Frontal cortex (tissue), 4 donors: ENCODE measurements at places on chromosomes 16 and 17. TPM values are rescaled to one million over a fixed set of nuclear protein-coding genes. Genes with fewer than 3 reads are reported as not detected.

CNTD1 gene
- 0.82 TPM for total RNA-seq

DOC2B gene
- total RNA-seq, result 35.1 TPM

SLC5A11 gene
- total RNA-seq, result not detected

TAC4 gene
- not detected for total RNA-seq

TMEM238L gene
- total RNA-seq, result not detected

CACNA1H gene
- 14.7 TPM for total RNA-seq

ARMC5 gene
- 10.6 TPM for total RNA-seq

- no peak for DNase-seq
These were observed 50.3 kb downstream of the IST1 start for GRCh38 chr16:71945616-71946015.

- no peak for DNase-seq
These were observed 9.1 kb downstream of the CEP20 start for GRCh38 chr16:15879255-15879811.

- DNase-seq, result no peak
These were observed 64.1 kb downstream of the RMI2 start for GRCh38 chr16:11409398-11409797.

GRCh38 chr16:5433587-5433986, 336.0 kb upstream of the EEF2KMT start:
- no peak for DNase-seq

- no peak for DNase-seq
These were observed 86.5 kb downstream of the MAP2K6 start for GRCh38 chr17:69500911-69501429.

DNA sequence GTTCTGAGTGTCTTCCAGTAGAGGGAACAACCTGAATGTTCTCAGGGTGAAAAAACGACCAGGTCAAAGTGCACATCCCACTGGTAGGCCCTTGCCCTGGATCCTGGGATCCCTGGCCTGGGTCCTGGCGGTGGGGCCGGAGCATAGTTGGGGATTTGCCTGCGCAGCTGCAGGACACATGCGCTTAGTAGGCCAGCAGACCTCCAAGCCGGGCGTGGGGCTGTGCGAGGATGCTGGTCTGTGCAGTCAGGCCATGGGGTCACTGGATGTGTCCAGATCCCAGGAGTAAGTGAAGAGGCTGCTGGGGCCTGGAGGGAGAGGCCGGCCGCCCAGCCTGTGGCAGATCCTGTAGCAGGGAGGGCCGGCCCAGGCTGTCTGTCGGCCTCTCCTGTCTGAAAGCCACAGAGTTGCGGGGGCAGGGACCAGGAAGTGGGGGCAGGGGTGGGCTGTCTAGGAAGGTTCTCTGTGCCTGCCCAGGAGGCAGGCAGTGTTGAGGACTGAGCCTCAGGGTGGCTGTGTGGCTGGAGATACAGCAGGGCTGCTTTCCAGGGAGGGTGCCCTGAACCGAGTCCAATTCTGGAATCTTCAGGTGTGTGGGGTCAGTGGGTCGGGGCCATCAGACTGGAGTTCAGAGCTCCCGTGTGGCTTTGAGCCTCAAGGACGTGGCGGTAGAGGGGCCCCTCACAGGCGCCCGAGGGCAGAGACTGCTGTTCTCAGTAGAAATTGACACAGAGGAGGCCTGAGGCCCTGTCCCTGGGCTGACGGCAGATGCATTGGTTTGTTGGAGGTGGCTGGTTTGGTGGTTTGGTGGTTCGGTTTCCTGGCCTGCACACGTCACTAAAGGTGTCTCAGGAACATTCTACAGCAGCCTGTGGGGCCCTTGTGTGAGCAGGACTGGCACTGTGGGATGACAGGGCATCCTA, 17.2 kb upstream of the NUDT16L1 start:
- no peak for DNase-seq

DNA sequence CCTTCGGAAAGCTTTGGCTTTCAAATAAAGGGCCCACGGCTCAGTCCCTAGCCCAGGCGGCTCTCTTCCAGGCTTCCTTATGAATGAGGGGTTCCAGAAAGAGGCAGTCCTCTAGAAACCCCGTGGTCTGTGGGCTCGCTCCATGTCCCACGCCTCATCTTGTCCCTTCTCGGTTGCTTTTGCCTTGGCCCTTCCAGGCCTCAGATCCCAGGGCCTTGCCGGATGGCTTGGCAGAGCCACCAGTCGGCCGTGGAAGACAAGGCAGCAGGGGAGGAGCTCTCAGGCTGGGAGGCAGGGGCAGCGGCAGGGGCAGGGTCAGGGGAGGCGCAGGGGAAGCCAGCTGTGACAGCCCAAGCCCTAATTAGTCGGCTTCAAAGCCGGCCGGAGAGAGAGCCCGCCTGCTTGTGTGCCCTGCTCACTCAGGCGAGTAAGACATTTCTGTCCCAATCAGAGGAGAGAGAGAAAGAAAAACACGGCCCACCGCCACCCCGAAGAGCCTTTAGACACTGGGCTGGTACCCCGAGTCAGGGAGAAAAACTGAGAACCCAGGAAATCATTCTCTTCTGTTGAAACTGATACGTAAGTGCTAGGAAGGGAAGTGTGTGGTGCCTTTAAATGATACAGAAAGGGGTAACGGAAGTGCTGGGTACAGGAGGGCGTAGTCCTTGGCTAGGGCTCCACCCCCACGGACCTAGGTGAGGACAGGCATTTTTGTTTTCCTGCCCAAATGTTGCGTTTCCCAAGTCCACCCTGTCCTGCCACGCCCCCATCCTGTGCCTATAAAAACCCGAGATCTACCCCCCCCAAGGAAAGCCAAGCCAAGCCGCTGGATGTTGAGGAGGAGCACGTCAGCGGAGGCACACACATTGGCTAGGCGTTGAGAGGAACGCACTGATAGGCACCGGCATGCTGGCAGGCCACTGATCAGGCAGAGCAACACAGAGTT, 27.8 kb upstream of the MEIOC start:
- no peak for DNase-seq

- DNase-seq, result no peak
These were observed 75.8 kb downstream of the MRC2 start for GRCh38 chr17:62703261-62703775.

- DNase-seq, result no peak
These were observed 124.5 kb upstream of the CCL2 start for GRCh38 chr17:34130544-34130943.

GRCh38 chr16:50260206-50261159, 5.9 kb upstream of the ADCY7 start:
- DNase-seq, result no peak

GRCh38 chr16:78576941-78577340, 477.5 kb downstream of the WWOX start:
- no peak for DNase-seq

GRCh38 chr16:50626868-50627267, 54.2 kb downstream of the SNX20 start:
- no peak for DNase-seq

GRCh38 chr17:16383216-16383615, 2.3 kb downstream of the UBB start:
- no peak for DNase-seq

GRCh38 chr16:74931445-74931844, 53.5 kb downstream of the WDR59 start:
- no peak for DNase-seq

DNA sequence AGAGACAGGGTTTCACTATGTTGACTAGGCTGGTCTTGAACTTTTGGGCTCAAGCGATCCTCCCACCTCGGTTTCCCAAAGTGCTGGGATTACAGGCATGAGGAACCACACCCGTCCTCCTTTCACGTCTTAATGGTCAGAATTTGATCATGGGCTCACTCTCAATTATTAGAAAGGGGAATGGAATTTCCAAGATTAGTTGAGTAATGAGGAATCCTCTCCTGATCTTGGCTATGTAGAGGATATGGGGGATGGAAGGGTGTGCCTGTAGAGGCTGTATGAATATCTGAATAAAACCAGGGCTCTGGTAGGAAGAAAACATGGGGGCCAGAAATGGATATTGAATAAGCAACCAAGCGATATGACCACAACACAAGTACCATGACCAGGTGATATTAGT, 25.9 kb upstream of the SMURF2 start:
- no peak for DNase-seq

GRCh38 chr17:29237476-29238132, 9.1 kb upstream of the CRYBA1 start:
- no peak for DNase-seq

DNA sequence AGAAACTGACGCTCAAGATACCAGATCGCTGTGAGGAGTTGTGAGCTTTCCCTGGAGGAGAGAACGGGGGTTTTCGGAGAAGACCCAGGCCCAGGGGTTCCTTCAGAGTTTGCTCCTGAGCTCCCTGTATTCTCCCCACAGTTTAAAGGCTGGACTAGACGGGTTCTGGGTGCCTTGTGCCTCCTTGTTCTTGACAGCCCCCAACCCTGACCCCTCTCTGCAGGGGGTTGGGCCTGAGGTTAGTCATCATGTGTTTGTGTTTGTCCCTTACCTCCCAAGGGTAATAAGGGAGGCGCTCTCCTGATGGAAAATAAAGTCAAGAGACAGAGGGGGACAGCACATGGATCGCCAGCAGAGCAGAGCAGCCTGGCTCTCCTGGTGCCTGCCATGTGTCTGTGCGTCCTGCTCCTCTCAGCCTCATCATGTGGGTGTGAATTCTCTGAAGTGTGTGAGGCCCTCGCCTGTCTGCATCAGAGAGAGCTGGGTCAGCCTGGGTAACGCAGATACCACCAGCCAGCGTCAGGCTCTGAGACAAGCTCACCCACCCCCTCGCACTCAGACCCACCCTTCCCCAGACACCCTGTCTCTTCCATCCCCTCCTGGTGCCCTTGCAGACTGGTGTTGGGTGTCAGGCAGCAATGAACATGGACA, 8.7 kb downstream of the HEXIM2 start:
- DNase-seq, result peak; percentile 29

- no peak for DNase-seq
These were observed 13.3 kb downstream of the FLII start for GRCh38 chr17:18245038-18245776.

GRCh38 chr17:69913616-69914015, 161.4 kb upstream of the KCNJ16 start:
- DNase-seq, result no peak

GRCh38 chr17:36722903-36723263, 121.5 kb downstream of the MRM1 start:
- DNase-seq, result no peak

DNA sequence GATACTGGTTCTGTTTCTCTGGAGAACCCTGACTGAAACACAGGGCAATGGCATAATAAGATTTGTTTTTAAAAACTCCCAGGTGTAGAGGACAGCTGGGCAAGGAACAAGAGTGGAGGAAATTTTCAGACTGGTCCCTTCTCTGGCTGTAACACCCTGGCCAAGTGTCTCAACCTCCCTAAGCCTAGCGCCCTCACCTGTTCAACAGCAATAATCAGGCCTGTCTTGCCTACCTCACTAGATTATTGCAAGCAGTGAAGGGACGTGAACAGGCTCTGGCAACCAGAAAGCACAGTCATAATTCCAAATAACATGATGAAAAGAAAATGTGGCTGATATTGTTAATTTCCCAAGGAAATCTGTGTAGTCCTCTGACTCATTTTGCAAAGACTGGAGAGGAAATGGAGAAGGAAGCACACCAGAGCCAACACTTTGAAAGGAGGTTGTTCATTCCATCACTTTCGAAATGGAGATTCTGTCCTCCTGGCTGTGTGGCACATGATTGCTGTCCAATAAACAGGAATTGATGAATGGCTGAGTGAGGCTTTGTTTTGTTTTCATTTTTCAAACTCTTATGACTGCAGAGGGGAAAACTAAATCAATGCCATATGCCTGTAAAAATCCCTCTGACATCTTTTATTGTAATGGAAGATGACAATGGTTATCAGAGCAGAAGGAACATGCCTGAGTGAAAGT, 87.5 kb upstream of the HLF start:
- no peak for DNase-seq

DNA sequence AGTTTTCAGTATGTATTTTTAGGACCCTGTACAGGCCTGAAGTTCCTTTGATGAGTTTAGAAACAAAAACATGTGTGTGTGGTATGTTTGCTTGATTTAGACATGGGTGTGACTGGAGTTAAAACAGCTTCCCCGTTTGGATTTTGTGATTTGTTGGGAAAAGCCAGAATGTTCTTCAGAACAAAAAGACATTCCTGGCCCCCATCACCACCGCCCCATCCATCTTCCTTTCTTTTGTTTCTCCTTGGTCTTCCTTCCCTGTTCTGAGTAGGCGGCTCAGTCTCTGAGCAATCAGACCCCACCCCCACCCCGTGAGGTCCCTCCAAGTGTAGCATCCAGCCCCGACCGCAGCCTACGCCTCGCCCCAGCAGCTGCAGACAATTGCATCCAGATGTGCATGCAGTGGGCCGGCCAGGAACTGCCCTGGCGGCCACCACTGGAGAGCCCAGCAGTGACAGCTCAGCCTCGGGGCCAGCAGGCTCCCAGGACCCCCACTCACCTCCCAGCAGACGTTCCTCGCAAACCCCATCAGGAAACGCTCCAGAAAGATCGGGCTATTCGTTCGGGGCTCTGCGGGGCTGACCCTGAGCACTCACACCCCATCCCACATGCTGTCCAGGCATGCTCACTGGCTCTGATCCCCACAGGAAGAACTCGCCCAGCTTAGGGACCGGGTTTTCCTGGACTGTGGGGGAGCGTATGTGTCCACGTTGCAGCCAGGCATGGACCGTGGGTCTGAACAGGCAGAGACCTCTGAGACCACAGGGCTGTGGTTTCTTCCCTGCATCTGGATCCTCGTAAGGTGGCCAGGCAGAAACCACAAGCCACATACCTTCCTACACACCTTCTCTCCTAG, 99.8 kb upstream of the CDH5 start:
- no peak for DNase-seq

GRCh38 chr17:63420868-63421680, 25.0 kb downstream of the CYB561 start:
- no peak for DNase-seq

DNA sequence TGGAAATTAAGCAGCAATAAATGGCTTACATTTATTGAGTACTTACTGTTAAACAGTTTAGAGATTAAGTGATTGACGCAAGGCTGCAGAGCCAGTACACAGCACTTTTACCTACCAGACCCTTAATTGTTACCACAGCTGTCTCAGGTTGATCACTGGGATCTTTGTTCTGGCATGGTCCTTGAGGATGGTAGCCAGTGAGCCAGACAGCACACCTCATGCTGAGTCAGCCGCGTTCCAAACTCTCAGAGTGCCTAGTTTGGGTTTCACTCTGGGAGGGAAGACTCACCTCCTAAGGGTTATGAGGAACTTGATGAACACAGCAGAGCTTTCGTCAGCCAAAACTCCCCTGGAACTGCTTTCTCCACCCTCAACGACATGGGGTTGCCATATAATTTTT, 20.4 kb downstream of the CDH3 start:
- no peak for DNase-seq

DNA sequence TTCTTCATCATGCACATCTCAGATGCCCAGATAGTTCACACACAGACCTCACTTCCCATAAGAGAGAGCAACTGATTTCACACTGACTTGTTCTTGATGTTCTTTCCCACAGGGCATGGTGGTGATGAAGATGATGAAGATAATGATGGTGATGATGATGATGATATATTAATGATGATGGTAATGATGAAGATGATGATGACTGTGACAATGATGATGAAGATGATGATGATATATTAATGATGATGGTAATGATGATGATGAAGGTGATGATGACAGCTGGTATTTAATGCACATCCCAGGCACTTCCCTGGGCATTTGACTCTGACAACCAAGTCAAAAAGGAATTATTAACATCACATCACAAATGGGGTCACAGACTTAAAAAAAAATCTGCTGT, 225.2 kb downstream of the MAF start:
- no peak for DNase-seq
